ENCODE measurements at places on chromosomes 4 and X.

DNA sequence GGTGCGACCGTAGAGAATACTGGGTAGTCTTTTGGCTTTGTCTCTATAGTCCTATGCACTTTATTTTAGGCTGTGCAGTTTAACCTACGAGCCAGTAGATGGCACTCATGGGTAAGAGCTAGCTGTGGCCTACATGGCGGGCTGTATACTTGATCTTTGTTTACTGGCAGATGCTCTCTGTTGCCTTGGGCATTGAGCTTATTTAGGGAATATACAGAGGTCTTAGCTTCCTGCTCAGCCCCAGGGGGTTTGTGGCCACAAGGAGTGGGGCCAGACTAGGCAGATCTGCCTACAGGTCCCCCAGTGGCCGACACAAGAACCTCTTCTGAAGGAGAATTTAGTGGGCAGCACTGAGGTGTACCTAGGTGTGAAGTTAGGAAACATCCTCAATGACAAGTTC is 227.6 kb upstream of the HDX start:
- DNase-seq, result peak; percentile 27

GRCh38 chr4:8348071-8348470 is 78.5 kb downstream of the HTRA3 start:
- no peak for DNase-seq

DNA sequence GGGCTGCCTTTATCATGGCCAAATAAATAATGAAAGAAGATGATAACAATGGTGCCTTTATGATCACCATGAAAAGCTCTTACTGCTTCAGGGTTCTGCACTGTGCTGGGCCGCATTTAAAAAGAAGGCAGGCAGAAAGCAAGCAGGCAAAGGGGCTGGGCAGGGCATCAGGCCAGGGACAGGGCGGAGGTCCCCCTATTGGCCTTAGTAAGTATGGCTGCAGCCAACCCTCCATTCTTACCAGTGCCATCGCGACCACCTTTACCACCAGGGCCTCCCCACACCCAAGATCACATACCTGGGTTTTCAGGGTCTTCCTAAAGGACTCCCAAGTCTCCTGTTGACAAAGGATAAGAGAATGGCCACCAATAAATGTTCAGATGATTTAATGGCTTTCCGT is 38.9 kb downstream of the CNGA2 start:
- DNase-seq, result no peak

GRCh38 chrX:106588801-106589200 is 23.0 kb upstream of the RADX start:
- DNase-seq, result no peak

- DNase-seq, result no peak
Observed at GRCh38 chrX:154370300-154371016, 4.0 kb downstream of the FLNA start.

DNA sequence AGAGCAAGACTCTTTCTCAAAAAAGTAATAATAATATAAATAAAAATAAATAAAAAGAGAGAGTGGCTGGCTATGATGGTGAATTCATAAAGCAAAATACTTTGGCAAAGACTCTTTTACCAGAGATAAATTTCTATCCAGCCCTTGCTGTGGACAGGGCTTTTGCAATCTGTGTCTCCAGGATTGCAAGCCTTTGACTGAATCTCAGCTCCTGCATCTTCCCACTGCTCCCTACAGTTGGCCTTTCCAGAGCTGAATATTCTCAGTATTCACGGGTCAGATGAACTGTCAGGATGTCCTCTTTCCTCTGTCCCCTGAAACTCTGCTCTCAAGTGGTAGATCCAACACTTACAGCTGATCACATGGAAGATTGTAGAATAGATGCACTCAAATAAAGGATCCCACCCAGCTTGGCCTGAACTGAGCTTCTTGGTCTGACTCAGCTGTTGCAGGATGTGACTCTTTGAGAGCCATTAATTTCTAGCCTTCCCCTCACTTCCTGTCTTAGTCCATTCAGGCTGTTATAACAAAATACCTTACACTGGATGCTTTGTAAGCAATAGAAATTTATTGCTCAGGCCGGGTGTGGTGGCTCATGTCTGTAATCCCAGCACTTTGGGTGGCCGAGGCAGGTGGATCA is 123.4 kb upstream of the GUCY1A1 start:
- no peak for DNase-seq

- DNase-seq, result peak; percentile 3
Observed at GRCh38 chr4:67198727-67199126, 346.6 kb downstream of the CENPC start.

DNA sequence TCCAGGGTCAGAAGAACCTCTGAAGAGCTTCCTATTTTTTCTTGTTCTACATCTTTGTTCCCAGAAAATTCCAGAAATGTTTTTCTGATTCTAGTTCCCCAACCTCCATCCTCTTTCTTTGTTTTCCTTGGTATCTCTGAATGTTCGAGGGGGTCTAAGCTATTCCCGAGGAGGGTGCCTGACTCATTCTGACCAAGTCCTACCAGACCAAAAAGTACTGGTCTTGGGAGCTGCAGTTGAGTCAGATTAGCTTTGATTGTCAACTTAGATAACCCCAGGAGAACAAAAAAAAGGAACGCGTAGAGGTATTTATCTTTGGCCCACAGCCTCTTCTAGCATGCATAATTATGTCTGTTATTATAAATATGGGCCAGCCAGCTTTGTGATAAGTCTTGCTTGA is 12.1 kb upstream of the TENM3 start:
- DNase-seq, result peak; percentile 76

GRCh38 chr4:173005912-173006633 is 162.5 kb upstream of the GALNT7 start:
- no peak for DNase-seq

DNA sequence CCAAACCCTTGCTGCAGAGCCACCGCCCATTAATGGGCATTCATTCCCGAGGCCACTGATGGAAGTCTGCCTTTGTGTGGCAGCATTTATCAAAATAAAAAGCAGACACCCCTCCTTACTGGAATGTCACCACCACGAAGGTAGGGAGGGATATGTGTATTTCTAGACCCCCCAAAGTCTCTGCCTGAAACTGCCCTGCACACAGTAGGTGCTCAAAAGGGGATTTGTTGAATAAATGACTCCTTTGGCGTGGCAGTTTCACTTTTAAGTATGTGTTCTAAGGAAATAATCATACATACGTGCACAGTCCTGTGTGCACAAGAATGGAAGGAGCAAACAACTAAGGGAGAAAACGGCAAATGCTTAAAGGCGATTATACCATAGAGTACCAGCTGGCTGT is 23.6 kb upstream of the GLOD5 start:
- no peak for DNase-seq

DNA sequence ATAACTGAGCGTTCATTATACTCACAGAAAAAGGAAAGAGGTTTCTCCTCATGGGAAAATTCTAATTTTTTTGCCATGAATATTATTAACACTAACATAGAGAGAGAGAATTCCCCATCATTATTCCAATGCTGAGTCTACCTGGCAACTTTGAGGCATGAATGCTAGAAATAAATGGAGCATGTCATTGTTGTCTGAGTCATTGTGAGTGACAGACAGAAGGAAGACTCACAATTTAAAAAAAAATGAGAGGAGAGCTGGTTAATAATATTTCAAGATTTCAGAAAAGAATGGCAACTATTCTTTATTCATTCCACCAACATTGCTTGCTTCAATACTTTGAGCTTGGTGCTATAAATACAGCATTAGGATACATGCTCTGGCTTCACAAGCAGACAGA is 170.4 kb upstream of the HS3ST1 start:
- DNase-seq, result peak; percentile 70

- no peak for DNase-seq
Observed at GRCh38 chr4:26163425-26164362, 157.1 kb upstream of the RBPJ start.

DNA sequence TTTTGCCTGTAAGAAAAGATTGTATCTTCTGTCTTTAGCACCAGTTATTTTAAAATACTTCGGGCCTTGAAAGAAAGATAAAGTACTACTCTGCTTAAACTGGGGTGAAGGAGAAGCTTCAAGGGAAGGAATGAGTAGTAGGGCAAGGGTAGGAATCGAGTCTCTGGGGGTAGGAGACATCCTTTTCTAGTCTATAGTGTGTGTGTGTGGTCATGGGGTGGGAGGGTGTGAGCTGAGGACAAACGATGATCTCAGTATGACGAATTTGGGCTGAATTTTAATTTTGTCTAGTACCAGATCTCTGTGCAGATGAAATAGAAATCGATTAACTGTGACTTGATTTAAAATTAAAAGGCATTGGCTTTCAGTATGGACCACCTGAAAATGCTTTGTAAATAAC is 3.3 kb upstream of the MYOZ2 start:
- DNase-seq, result no peak

- DNase-seq, result no peak
Observed at GRCh38 chrX:153592966-153593688, 5.8 kb downstream of the CCNQ start.

DNA sequence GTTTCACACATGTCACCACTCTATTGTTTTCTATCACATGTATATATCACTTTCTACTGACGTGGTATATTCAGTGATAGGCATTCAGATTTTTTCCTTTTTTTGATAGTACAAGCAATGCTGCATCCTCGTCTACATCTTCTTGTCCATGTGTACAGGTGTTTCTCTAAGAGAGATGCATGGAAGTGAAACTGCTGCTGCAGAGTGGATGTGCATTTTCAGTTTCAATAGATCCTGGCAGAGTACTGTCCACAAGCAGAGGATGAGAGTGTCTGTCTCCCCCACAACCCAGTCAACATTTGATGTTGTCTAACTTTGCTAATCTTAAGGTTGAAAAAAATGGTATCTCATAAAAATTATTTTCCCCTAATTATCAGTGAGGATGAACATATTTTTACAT is 194.0 kb upstream of the CASK start:
- DNase-seq, result no peak

GRCh38 chrX:37825215-37825842 is 22.0 kb downstream of the DYNLT3 start:
- DNase-seq, result peak; percentile 13

- no peak for DNase-seq
Observed at GRCh38 chr4:115165503-115165902, 52.1 kb upstream of the NDST4 start.

- DNase-seq, result no peak
Observed at GRCh38 chr4:15402974-15403373, 24.9 kb upstream of the C1QTNF7 start.

DNA sequence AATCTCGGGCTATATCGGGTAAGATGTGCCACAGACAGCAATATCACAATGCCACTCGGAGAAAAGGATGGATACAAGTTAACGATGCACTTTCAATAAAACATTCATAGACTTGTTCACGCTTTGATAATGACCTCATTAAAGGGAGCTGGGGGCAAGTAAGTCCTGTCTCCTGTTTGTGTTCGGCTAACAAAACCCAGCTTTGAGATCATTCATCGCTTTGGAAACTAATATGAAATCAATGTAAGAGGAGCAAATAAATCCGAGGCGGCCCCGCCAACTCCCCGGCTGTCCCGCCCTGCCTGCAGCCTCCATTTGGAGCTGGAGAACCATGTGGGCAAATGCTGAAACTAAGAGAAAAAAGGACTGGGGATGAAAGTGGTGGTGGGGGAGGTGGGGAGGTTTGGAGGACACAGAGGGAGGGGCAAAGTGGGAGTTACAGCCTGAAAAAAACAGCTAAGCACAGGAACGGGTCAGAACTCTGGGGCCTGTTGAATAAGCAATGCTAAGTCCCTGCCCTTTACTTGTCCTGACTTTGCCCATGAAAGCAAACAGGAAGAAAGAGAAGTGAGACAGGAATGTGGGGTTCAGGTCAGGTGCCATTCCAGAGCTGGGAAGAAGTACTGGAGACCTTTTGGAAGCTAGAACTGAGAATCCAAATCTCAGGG is 3.5 kb upstream of the GSX2 start:
- no peak for DNase-seq

GRCh38 chrX:134971926-134972325 is 18.9 kb upstream of the SMIM10 start:
- DNase-seq, result no peak

DNA sequence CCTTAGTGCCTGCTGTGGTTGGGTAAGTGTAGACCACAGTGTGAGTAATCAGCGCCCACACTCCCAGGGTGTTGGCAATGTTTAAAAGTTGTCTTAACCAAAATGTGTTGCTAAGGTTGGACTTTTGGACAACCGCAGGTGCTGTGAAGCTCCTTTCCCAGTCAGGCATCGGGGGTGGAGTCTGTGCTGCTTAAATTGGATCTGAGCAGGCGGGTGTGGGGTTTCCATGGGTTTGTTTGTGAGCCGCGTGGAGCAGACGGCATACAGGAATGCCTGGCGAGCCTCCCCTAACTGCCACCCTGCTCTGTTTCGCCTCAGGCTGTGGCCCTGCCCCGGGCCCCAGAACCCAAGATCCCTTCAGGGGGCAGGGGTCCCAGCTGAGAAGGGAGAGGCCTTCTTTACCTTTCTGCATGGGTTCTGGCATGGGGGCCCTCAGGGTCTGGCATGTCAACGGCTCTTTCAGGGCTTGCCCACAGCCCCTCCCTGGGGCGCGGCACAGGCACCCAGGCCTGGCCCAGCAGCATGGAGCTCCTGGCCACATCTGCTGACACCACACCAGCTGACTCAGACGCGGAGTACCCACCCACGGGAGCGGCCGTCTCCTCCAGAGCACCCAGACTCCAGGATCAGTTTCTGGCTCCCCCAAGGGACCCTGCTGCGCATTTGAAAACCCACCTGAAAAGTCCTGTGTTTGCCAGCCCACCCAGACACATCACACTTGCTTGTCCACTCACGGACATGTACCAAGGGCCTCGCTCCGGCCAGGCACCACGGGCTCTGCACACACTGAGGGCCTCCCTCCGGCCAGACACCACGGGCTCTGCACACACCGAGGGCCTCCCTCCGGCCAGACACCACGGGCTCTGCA is 5.1 kb upstream of the SPON2 start:
- DNase-seq, result no peak

- no peak for DNase-seq
Observed at GRCh38 chrX:23436875-23437274, 102.2 kb downstream of the PTCHD1 start.

GRCh38 chr4:74305000-74305399 is 3.3 kb upstream of the EPGN start:
- no peak for DNase-seq

GRCh38 chrX:140177821-140178220 is 212.5 kb upstream of the CXorf66 start:
- no peak for DNase-seq

DNA sequence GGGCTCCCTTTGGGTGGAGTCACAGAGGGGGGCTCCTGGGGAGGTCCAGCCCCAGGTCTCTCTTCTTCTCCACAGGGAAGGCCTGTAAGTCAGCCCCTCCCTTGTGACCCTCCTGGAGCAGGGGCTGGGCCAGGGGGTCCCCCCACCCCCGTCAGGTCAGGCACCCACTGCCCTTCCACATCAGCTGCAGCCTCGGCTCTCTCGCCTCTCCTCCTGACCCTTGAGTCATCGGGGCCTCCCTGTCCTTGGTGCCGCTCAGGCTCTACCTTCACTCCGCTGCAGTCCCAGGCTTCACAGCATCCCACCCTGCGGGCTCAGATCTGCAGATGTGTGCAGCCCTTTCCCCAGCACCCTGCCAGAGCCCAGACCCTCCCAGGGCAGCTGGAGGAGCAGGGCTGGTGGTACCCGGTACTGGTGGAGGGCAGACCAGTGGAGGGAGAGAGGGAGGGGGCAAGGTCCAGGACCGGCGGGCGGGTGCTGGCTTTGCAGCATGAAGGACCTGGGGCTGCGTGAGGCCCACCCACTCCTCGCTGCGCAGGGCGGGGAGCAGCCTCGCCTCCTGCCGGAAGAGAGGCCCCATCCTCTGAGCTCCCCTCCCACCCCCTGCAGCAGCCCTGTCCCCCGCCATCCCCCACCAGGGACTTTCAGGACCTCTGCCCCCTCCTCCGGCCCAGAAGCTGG is 117.1 kb downstream of the FAM53A start:
- DNase-seq, result peak; percentile 19

Measured in Caki2 (cell line).